ENCODE measurements at places on chromosomes 3 and 15. TPM values are rescaled to one million over a fixed set of nuclear protein-coding genes. Genes with fewer than 3 reads are reported as not detected.

Gene GALNT15
- total RNA-seq, result 9.5 TPM

Gene SYNPR
- total RNA-seq, result not detected

Gene ADAMTS17
- total RNA-seq, result 0.37 TPM

Gene ST8SIA2
- total RNA-seq, result not detected

Gene NOX5
- 0.30 TPM for total RNA-seq

Gene ZNF662
- 1.1 TPM for total RNA-seq

Gene GLDN
- total RNA-seq, result under 0.01 TPM

Gene HESX1
- not detected for total RNA-seq

Gene TICRR
- 4.9 TPM for total RNA-seq

Gene SLC24A5
- total RNA-seq, result not detected

Measured in smooth muscle cell of the umbilical artery (primary cell).